Fibroblast of lung (primary cell): ENCODE measurements at places on chromosomes 4 and X.
A peak's percentile ranks its signal among the peaks of the same experiment; 100 is the strongest.

- DNase-seq, result peak; percentile 7
Measured at GRCh38 chrX:110346681-110347080, 12.0 kb upstream of the RTL9 start.

- peak; percentile 30 for DNase-seq
Measured at GRCh38 chr4:15470128-15470475, 420 bp downstream of the CC2D2A start.

GRCh38 chrX:23855569-23855968 is 52.2 kb downstream of the APOO start:
- no peak for DNase-seq

DNA sequence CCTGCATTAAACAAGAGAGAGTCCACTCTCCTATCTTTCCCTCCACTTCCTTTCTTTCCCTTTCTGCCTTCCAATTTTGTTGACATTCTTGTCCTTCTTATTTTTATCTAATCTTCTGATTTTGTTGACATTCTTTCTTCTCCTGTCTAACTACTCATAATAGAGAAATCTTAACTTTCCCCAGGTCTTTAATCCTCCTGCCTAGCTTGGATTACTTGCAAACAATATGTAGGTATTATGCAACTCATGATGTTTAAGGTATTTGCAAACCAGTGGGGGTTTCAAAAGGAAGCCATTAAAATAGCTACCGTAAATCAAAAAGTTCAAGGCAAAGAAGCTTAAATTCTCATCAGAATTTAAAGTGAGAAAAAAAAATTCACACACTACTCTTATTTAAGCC is 53.9 kb downstream of the PROM1 start:
- DNase-seq, result no peak

- DNase-seq, result peak; percentile 57
Measured at GRCh38 chr4:181569553-181569952, 673.6 kb upstream of the TENM3 start.

GRCh38 chrX:149131774-149132173 is 373.3 kb downstream of the IDS start:
- DNase-seq, result no peak

GRCh38 chr4:3239998-3240920 is 8.7 kb upstream of the MSANTD1 start:
- DNase-seq, result no peak

DNA sequence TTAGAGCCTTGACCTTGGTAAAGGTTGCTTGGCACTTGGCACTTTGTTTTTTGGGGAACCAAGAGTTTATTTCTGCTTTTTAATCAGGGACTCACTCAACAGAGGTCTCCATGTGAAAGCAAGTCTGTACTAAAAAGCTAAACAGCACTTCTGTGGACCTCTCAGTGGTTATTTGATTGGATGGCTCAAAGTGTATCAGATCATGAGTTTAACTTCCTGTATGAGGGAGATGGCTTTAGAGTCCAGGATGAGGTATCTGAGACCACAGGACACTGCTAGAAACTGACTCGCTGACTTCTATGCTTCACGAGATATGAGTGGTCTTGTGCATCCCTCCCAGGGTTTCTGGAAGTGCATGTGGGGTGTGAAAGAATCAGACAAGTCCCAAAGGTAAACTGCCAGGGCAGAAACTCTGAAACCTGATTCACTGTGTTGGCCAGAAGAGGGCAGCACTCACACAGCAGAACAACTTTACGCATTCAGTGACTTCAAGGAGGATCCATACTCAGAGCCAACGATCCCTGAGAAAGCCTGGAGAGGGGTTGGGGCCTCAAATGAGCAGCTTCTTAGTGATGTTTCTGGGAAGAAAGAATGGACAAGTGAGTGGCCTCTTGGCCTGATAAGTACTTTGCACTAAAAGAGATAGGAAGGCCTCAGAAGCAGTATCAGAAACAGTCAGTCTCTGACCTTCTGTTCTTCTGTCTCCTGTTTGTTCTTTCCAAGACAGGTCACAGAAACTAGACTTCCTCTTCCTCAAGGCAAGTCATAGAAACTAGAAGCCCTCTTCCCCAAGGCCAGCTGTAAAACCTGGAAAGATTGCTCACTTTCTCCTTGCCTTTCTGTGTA is 220.3 kb upstream of the CXCL13 start:
- peak; percentile 54 for DNase-seq

DNA sequence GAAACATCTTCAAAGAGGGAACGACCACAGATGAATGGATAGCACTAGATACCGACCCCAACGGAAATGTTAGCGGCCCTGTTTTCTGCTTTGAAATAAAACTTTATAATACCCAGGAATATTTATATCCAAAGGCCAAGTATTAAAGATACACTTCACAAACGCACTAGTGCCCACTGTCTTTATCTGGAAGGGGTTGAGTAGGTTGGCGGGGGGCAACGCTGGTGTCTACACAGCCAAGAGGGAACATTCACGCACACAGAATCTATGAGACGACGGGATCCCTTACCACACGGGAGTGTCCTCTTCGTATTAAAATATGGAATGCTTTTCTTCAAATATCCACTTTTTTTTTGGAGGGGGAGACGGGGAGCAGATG is 3.3 kb downstream of the HAND2 start:
- no peak for DNase-seq

DNA sequence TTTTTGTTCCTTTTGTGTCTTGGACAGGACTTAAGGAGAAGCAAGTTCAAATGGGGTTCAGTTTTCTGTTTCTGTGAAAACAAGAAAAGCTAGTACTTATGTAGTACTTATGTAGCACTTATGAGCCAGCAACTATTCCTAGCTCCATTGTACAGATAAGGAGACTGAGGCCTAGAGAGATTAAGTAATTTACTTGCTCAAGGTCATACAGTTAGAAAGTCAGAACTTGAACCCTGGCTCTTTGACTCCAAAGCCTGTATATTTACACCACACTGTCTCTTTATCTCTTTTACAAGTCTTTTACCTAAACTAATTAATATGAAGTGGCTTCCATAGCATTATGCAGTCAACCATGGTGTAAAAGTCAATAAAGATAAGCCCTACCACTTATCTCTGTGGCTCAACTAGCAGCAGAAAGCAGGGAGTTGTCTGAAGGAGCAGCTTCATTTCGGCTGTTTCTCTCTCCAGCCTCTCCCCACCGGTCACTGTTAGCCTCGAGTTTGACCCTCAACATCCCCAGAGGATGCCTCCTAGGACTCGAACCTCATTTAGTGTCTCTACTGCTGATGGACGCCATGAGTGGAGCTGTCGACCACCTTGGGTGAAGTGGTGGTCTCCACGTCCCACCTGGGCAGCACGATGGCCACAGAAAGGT is 209.9 kb downstream of the SHROOM3 start:
- no peak for DNase-seq

DNA sequence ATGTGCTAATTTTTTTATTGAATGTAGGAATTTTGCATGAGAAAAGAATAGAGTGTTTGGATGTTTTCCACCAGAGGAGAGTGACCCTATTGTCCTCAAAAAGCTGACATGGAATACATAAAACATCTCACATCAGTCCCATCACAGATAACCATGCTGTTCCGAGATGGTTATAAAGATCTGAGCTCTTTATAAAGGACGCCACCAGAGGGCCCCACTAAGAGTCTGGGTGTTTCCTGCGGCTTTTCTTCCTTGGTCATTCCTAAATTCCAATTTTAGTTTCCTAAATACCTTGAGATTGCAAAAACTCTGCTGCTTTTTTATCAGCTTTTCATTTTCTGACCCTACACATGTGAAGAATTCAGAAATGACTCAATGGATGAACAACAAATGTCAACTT is 504.5 kb upstream of the FRG1 start:
- no peak for DNase-seq

- DNase-seq, result peak; percentile 27
Measured at GRCh38 chr4:1809754-1810502, 16.8 kb downstream of the FGFR3 start.

DNA sequence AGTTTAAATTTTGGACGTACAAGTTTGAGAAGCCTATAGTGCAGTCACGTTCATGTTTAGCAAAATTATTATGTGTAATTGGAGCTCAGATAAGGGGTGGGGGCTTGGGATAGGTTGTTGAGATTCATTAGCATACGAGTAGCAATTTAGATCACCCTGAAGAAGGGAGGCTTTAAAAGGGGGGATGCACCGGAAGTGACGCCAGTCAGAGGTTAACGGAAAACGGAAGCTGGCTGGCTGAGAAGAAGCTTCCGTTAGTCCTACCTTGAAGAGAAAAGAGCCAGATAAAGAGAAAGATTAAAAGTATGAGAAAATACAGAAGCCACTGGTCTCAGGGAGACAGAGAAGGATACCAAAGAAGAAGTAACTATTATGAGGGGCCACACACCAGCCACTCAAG is 1.1 kb upstream of the NXT2 start:
- no peak for DNase-seq

- DNase-seq, result peak; percentile 37
Measured at GRCh38 chr4:81565142-81565870, 93.6 kb upstream of the RASGEF1B start.

- DNase-seq, result no peak
Measured at GRCh38 chr4:159401226-159401712, 298.4 kb downstream of the RAPGEF2 start.

GRCh38 chr4:48027653-48028052 is 11.1 kb downstream of the NIPAL1 start:
- DNase-seq, result no peak

DNA sequence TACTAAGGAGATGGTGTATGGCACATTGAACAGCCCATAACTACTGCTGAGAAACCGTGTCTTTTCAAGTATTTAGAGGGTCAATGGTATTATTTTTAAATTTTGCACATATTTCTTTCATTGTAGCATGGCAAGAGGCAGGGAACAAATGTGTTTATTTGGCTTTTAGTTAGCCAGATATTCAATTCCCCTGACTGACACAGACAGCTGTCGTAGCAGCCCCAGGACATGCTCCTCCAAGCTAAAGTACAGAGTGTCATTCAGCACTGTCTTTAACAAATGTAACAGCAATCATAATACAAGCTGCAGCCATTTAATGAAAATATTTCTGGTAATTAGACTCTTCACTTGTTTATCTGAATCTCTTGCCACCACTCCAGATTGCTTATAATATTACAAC is 687.1 kb downstream of the KLHL13 start:
- DNase-seq, result no peak

DNA sequence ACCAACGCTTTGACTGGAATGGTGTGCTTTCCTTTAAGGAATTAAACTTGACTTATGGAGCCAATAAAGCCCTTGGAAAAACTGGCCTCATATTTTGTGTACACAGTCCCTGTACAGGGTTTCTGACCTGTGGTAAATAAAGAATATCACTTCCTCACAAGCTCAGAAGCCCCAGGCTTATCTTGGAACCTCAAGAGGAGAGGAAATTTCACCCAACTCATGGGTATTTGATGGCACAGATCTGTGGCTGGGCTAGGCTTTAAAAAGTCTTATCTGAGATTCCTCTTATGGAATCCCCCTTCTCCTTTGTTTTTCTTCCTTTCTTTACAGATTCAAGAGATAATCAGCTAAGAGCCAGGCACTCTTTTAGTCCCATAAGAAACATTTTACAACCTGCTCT is 89.3 kb upstream of the USP38 start:
- DNase-seq, result no peak

GRCh38 chr4:5804656-5805055 is 88.2 kb downstream of the CRMP1 start:
- DNase-seq, result no peak

DNA sequence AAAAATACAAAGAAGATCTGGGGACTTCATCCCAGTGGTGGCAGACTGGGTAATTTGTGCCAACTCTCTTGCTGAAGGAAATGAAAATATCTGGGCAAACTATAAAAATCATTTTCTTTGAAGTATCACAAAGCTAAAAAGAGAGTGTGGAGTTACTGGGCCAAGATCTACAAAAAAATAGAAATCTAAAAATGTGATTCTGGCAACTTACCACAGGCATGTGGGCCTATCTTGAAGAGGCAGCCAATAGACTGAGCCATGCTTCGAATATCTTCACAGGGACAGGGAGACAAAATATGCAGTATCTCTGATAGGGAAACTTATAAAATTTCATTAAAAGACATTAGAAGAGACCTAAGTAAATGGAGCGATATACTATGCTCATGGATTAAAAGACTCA is 168.8 kb downstream of the RCHY1 start:
- DNase-seq, result peak; percentile 66

DNA sequence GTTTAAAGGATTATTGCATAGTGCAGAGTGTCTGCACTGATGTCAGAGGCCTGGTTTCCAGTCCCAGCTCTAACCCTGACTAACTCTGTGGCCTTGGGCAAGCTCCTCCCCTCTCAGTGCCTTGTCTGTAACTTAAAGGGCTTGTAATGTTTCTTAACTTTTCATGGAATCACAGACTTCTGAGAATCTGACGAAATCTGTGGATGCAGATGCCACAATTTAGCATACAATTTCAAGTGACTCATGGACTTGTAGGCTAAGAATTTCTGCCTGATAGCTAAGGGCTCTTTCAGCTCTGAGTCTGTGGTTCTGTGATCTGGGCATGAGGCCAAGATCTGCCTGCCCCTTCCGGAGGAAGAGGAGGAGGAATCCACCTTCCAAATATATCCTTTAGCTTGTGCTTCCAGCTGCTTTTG is 236.9 kb downstream of the AR start:
- DNase-seq, result peak; percentile 96

- DNase-seq, result peak; percentile 43
Measured at GRCh38 chrX:46759645-46759974, 692 bp upstream of the SLC9A7 start.

DNA sequence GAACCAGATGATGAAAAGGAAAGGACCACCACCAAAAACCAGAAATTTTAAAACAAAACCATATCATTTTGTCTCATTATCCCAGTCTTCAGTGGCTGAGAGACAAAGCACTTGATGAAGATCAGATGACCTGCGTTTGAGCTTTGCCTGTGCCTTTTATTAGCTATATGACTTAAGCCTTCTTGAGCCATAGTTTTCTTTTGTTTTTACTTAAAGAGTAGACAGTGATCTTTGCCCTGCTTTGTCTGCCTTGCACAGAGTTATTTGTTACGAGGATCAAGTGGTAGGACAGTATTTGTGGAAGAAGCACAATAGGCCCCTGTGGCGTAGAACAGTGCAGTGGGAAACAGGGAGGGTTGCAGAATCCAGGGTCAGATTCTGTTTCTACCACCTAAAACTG is 89.9 kb downstream of the SLC10A6 start:
- no peak for DNase-seq

- no peak for DNase-seq
Measured at GRCh38 chr4:108107101-108107500, 61.6 kb downstream of the LEF1 start.

DNA sequence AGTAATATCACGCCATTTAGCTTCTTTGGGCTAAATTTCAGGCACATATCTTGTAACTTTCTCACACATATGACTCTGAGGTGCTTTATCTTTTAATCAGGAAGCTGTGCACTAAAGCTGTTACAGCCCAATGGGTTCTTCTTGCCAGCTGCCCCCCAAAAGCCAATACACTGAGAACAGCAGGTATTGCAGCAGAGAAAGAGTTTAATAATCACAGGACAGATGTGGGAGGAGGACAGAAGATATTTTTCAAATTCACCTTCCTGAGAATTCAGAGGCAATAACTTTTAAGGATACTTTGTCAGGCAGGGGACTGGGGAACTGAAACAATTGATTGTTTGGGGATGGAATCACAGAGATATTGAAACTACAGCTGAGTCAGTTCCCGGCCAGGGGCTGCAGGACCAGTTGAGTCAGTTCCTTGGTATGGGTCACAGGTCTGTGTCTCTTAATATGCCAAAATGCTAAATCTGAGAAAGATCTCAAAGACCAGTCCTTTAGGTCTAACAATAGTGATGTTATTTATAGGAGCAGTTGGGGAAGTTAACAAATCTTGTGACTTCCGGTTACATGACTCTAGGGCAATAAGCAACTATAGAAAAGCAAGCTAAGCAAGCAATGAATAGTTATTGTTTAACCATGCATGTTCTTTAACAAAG is 28.1 kb downstream of the DDIT4L start:
- DNase-seq, result no peak

- no peak for DNase-seq
Measured at GRCh38 chr4:112185334-112185733, 40.1 kb downstream of the FAM241A start.

- DNase-seq, result peak; percentile 38
Measured at GRCh38 chr4:152304220-152304619, 231.7 kb downstream of the FBXW7 start.
